ENCODE measurements at places on chromosomes 3 and 15.

DNA sequence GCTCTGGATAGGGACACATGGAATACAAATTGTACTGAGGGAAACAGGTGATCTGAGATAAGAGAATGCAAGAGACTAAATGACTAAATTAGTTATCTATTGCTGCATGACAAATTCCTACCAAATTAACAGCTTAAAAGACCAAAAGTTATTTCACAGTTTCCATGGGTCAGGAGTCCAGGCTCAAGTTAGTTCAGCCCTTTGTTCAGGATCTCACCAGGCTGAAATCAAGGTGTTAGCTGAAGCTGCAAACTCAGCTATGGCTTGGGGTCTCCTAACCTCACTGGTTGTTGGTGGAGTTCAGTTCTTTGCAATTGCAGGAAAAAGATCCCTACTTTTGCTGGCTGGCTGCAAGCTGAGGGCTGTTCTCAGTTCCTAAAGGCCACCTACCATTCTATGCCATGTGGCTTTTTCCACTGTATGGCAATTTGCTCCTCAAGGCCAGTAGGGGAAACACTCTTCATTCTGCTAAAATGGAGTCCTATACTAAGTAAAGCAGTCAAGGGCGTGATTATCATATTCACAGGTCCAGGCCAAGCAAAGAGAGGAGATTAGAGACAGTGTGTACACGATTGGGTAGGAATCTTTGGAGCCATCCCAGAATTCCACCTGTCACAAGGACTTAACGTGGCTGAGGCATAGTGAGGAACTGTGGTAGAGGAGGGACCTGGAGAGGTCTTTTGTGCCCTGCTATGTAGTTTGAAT is 53.7 kb downstream of the THRB start:
- no peak for DNase-seq

GRCh38 chr3:181050738-181051137 is 61.2 kb upstream of the DNAJC19 start:
- no peak for DNase-seq

DNA sequence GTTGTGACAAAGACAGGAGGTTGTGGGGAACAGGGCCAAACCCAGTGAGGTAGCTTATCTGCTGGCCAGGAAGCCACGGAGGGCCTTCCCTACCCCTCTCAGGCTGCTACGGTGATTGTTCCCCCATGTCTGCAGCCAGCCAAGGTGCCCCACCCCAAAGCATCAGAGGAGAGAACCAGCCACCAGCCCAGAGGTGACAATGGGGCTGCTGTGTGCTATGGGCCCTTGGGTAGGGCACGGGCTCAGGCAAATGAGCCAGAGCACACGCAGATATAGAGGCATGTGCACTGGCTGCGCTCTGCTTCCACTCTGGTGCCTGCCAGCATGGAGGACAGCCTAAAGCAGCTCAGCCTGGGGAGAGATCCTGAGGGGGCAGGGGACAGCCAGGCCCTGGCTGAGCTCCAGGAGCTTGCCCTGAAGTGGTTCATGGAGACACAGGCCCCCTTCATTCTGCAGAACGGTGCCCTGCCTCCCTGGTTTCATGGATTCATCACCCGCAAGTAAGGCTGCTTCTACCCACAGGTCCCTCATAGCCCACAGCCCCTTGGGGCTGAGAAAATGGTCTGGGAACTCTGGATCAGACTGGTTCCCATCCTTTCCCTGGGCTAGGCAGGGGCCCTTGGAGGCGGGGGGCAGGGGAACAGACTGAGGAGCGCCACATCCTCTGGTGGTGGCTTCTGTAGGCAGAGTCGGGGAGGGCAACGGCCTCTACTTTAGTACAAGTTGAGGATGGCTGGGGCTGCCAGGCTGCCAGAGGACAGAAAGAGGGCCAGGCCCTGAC is at the start of gene SH2D7:
TSS of gene SH2D7 (plus strand) at position 301 of the 781 bp plus-strand sequence. CDS start at position 325, 24 bp downstream.
- DNase-seq: no peak

DNA sequence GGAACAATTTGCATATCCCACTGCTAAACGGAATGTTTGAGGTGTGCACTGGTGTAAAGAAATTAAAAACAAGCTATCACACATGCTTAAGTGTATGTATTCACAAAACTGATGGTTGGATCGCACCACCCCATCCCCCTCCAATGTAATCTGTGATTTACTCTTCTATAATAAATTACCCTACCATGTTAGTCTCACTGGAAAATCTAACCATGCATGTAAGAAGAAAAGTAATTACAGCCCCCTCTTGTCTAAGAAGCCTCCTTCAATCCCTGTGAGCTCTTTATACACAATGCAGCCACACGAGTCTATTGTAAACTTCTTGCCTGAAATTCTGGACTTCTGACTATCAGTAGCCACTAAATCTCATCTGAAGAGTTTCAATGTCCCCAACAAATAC is 173.6 kb downstream of the ZBTB20 start:
- no peak for DNase-seq

GRCh38 chr3:117630469-117630868 is 920.9 kb downstream of the TUSC7 start:
- DNase-seq: no peak

DNA sequence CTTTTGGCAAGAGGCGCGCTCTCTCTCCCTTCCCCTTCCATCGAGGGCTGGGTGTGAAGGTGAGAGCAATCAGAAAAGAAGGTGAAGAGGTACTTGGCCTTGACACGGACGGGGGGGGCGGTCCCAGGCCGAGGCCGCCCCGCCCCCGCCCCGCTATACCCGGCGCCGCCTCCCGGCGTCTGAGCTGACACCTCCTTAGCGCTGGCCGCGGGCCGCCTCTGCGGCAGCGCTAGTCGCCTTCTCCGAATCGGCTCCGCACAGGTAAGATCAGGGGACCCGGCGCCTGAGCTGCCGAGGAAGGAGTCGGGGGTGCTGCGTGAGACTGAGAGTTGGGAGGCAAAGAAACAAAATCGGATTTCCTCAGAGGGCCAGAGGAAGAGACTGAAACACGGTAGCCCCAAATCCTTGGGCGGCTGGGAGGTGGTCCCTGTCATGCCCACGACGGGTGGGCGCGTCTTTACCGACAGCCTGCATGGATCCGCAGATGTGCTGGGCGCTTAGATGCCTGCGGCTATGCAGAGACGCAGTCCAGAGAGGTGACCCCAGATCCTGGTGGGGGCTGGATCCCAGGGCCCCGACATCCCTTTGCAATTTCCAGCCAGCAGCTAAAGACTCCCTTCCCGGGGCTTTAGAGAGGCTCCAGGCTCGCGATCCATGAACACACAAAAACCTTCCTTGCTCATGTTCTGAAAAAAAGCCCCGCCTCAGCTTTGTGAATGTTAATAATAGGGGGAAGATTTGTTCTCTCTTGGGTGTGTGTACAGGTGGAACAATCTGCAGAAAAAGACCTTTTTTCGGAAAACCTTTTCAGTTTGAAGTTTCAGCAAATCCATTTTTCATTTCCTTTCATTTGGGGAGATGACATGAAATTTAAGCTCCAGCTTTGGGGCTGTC is at the start of gene ENTPD3:
TSS of gene ENTPD3 (plus strand) at position 184 of the 894 bp plus-strand sequence. CDS start 874 bp downstream, outside the sequence.
- DNase-seq: peak; percentile 3

DNA sequence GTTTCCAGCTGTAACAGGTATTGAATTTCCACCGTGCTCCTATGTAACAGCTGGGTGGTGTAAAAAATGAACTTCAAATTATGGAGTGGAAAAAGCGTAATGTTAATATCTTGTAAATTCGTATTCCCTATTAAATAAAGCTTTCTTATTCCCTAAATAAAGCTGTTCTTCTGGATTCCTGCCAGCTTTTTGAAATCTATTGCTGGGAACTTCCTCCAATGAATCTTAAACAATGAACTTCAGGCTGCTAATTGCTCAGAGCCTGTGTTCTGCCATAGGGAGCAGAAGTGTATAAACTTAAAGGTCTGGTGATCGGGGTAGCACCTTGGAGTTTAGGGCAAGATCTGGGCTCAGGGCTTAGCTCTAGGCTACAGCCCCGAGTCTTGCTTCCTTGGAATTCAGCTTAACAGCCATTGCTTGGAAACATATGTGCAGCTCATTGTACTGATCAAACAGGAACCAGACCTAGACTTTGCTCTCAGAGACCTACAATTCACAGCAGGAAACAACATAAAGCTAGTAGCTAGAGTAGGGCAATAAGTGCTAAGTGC is 1.4 kb downstream of the ARL14 start:
- peak; percentile 41 for DNase-seq

DNA sequence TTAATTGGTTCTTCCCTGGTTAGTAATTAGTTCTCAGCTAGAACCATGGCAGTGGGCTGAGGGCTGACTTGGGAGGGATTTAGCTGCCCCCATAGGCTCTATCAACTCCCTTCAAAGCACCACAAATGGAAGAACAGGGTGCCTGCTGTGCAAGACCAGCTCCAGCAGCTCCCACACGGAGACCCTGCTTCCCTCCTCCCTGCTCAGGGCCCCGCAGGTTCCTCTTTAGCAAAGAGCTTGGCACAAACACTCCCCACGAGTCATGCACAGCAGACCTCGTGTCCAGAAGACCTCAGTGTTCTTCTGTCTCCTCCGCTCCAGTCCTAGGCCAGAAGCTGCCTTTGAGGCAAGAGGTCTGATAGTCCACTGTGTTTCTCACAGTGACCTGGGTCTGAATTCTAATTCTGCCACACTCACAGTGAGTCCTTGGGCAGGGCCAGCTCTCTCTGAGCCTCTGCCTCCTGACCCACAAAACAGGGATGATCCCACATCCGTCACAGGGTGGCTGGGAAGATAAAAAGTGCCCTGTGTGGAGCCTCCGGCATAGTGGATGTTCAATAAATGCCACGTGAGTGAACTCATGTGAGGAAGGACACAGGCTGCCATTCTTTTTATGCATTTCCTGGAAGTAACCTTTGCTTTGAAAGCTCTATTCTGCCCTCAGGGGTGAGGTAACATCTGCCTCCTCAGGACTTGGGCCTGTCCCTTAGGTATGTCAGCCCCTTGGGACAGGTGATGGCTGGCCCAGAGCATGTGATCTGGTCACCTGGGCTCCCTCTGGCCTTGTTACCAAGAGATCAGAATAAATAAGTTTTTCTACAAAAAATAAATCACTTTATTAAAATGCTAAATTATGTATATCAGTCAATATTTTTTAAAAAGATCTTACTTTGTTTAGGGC is 7.6 kb downstream of the RAB6B start:
- no peak for DNase-seq

DNA sequence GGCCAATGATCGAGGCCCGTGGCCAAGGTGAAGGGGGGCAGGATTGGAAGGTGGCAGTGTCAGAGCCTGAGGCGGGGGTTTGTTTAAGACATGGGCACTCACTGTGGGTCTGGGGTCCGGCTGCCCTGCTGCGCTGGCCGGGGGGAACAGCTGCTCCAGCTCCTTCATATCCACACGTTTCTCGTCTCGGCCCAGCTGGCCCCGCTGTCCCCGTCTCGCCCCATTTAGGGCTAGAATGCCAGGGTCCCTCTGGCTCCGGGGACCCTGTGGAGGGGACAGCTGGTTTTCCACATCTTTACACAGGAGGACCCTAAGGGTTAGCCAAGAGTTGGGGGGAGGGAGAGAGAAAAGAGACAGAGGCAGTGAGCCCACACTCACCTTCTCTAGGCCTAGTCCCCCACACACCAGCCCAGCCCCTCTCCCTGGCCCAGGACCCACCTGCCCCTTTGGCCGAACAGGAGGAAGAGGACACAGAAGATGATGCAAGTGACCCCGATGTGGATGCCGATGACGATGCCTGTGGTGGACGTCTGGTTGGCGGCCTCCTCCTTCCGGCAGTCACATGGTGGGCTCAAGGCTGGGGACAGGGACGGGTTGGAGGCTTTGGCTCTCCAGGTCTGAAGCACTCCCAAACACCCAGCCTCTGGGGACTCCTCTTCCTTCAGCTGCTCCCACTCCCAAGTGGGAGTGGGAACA is 25.0 kb downstream of the RNU5B-1 start:
- no peak for DNase-seq

DNA sequence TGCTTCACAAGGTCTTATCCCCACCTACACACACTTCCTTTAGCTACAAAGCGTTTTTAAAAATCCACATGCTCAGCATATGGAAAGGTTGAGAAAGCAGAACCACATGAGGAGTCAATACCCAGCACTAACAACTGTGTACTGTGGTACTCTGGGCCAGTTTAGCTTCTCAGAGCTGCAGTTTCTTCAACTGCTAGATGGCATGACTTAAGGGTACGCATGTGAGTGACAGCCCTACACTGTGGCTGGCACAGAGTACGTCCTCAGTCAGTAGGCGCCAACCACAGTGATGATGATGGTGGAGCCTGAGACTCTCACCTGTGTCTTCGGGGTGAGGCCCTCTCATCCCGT is 17.4 kb downstream of the CCDC12 start:
- no peak for DNase-seq

DNA sequence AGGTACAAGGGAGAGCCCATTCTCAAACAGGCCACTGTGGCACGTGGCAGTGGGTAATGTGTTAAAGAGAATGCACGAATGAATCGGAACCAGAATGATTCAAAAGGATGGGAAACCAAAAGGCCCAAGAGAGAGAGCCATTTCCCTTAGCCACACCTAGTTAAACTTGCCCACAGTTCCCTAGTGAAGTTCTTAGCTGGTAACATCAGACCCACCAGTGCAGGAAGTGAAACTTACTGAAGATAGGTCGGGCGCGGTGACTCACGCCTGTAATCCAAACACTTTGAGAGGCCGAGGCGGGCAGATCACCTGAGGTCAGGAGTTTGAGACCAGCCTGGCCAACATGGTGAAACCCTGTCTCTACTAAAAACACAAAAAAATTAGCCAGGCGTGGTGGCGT is 97.1 kb downstream of the MEX3B start:
- no peak for DNase-seq

DNA sequence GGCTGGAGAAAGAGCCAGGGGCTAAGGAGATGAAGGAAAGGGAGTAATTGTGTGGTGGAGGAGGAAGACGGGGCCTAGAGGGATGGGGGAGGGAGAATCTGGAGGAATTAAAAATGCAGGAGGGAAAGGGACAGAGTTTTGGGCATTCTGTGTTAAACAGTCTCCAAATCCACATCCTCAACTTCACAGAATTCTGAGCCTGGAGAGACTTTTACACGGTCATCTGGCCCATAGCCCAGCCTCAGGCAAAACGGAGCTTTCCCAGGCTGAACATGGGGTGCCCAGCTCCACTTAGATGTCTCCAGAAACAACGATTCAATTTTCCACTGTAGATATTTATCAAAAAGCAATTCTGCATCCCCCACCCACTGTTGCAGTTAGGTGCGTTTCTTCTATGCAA is 137.6 kb upstream of the HACD2 start:
- DNase-seq: no peak

- DNase-seq: peak; percentile 41
Observed at GRCh38 chr15:95733931-95734330, 596.6 kb upstream of the NR2F2 start.

- DNase-seq: peak; percentile 38
Observed at GRCh38 chr3:134369861-134370596, 4.2 kb downstream of the AMOTL2 start.

GRCh38 chr15:60592371-60593169 is 113.6 kb upstream of the ICE2 start:
- DNase-seq: peak; percentile 63

DNA sequence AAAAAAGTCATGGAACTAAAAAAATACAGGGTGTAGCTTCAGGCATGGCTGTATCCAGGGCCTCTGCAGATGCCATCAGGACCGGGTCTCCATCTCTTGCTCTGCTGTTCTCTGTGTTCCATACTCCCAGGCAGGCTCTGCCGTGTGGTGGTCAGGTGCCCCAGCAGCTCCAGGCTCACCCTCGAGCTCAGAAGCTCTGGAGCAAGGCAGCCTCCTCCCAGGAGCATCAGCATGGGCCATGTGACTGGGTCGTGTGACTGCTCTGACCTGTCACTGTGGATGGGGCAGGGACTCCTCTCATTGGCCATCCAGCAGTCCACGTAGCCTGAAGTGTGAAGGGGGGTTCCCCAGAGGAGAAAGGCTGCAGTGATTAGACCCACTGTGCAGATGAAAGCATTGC is 8.5 kb downstream of the FBLN2 start:
- DNase-seq: no peak

- DNase-seq: no peak
Observed at GRCh38 chr15:62573876-62574275, 408.8 kb upstream of the C2CD4B start.

- DNase-seq: no peak
Observed at GRCh38 chr3:190180268-190180667, 59.6 kb upstream of the P3H2 start.
